ENCODE measurements at places on chromosomes 11 and 22.
A peak's percentile ranks its signal among the peaks of the same experiment; 100 is the strongest.

- DNase-seq: no peak
Observed at GRCh38 chr11:125956391-125957134, 10.7 kb downstream of the VSIG10L2 start.

GRCh38 chr22:21646608-21647590, 4.8 kb downstream of the SDF2L1 start:
- peak; percentile 48 for DNase-seq

GRCh38 chr22:35797411-35797810, 79.7 kb downstream of the APOL5 start:
- no peak for DNase-seq

GRCh38 chr22:49663823-49664222, 163.8 kb downstream of the BRD1 start:
- no peak for DNase-seq

GRCh38 chr11:36151933-36152580, 137.2 kb downstream of the COMMD9 start:
- no peak for DNase-seq

GRCh38 chr11:35814720-35815305, 129.0 kb upstream of the LDLRAD3 start:
- DNase-seq: no peak

DNA sequence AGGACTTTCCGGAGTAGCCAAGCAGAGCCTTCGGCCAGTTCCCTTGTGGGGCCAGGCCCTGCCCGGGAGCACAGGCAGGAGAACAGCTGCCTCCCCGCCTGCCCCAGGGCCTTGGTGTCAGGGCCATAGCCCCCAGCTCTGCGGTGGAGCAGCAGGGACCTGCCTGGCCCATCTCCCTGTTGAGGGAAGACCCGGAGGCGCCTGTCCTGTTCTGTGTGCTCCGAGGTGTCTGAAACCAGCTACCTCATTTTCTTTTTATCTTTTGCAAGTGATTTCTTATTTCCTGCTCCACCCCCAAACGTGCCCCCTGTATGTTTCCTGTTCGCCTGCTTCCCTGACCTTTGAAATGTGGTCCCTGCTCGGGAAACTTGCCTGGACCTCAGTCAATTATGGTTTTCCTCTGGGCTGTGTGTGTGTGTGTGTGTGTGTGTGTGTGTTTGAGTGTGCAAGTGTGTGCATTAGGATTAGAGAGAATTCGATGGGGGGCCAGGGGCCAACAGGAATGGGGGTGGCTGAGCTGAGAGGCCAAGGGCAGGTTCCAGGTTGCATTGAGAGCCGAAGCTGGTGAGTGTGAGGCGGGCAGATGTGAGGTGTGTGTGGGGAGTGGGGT, 19.1 kb downstream of the LRP5 start:
- no peak for DNase-seq

- no peak for DNase-seq
Observed at GRCh38 chr22:39732625-39733024, 160.9 kb downstream of the ENTHD1 start.

Data from NCI-H1930 (cell line).